ENCODE measurements at places on chromosomes 5 and 9.
A peak's percentile ranks its signal among the peaks of the same experiment; 100 is the strongest.

- peak; percentile 51 for DNase-seq
These were observed 29.2 kb upstream of the JAK2 start for GRCh38 chr9:4955836-4956235.

GRCh38 chr5:31884896-31885295 is 246.0 kb downstream of the PDZD2 start:
- no peak for DNase-seq

- DNase-seq: no peak
These were observed 14.7 kb downstream of the MAN2A1 start for GRCh38 chr5:109704282-109704952.

- no peak for DNase-seq
These were observed 71.2 kb upstream of the GNA14 start for GRCh38 chr9:77719321-77719720.

GRCh38 chr9:93955111-93955980 is at the start of gene BARX1:
Gene BARX1 (minus strand): TSS chr9:93955355. CDS start chr9:93955146, 209 bp downstream.
- DNase-seq: no peak

DNA sequence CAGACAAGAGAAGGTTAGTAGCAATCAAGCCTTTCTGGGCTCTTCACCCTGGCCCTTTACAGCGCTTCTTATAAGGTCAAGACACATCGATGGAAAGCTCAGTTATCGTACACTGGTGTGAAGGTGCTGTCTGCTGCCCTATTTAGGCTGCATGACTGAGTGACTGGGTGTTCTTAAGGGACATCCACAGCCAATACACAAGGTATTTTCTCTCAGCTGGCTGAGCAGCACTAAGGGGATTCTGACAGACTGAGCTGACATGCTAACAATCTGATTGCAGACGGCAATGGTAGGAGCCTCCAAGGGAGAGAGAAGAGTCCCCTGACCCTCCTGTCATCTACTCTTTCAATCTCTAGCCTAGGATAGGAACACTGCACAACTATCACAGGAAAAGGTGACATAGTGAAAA is 577.9 kb downstream of the ISL1 start:
- DNase-seq: no peak

DNA sequence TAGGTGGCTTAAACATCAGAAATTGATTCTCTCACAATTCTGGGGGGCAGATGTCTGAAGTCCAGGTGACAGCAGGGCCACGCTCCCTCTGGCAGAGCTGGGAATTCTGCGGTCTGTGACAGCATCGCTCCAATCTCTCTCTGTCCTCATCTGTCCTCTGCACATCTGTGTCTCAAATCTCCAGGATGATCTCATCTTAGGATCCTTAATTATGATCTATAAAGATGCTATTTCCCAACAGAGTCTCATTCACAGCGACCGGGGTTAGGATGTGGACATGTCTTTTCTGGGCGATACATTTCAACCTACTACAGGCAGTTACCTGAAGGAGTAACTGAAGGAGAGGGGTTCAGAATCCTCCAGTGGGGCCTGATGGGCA is 31.4 kb downstream of the ANKRD33B start:
- peak; percentile 82 for DNase-seq

GRCh38 chr5:143440448-143441115 is 37.1 kb upstream of the NR3C1 start:
- no peak for DNase-seq

DNA sequence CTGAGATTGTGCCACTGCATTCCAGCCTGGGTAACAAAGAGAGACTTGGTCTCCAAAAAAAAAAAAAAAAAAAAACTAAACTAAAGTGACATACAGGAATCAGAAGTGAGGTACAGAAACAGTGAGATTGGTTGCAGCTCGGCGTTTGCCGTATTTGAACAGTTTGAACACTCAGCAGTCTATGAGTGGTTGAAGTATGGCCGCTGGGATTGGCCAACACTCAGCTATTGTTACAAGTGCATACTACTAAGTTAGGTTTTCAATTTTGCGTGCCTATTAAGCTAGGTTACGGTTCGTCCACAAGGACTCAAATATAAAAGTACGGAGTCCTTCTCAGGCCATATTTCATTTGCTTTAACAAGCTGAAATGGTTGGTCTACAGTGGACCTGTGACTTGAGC is 3.3 kb upstream of the TSC1 start:
- no peak for DNase-seq

All from EL (cell line).